ENCODE measurements at places on chromosomes 1 and 21.

- no peak for DNase-seq
These were observed 385.4 kb downstream of the BRINP2 start for GRCh38 chr1:177556163-177556562.

DNA sequence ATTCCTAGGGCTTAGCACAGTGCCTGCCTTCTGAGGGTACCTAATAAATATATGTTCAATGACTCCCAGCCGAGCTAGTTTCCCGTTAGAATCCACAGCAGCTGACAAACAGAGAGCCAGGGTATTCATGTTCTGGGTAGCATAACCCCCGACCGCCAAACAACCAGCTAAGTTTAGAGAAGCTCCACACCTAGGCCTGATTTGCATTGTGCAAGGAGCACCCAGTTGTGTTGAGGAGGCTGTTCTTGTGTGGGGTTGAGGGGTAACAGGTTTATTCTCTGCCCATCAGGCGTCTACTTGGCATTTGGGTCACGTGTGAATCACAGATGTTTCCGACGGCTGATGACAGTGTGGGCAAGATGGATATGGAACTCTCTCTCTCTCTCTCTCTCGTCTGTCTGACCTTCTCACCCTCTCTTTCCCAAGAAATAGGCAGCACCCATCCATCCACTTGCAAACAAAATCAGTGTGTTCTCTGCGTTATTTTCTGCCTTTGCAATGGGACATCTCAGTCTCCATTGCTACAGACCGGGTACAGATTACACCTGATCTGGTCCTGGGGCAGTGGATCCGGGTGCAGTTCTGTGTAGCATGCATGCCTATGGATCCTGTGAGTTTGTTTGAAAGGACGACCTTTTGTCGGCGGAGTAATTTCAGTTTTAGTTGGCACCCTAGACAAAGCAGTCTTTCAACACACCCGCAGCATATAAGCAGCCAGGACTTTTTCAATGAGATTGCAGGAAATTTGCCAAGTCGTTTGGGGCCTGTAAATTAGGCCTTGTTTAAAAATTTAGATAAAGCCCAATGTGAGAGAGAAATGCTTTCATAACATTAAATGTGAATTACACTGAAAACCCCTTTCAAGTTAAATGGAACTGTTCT, 29.4 kb downstream of the KAZN start:
- DNase-seq, result no peak

DNA sequence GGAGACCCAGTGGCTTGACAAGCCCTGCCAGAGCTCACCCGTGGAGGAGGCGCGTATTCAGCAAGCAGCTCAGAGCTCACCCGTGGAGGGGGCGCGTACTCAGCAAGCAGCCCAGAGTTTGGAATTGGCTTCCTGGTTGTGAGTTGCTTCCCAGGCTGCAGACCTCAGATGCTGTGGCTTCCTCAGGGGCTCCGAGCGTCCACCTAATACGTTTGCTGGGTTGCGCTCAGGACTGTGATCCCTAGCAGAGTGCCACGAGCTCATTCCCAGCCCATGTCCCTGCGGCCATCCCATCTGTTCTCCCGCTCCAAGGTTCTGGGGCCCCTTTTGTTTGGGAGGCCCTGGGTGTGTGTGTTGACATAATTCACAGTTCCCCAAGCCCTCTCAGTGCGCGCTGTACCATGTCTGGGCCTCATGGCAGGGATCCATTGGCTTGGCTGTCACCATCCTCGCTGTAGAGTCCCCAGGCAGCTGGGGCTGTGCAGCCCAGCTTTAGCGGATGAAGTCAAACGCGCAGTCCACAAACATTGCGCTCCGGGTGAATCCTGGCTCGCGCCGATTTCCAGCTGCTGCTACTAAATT, 3.6 kb downstream of the AJAP1 start:
- DNase-seq, result no peak

GRCh38 chr1:85607126-85607920, 26.8 kb downstream of the CCN1 start:
- peak; percentile 99 for DNase-seq

GRCh38 chr1:3060127-3060526, 8.9 kb upstream of the PRDM16 start:
- no peak for DNase-seq

- peak; percentile 58 for DNase-seq
These were observed 340.4 kb downstream of the USP25 start for GRCh38 chr21:16070207-16070651.

- DNase-seq, result no peak
These were observed at the start of gene SAMD11 for GRCh38 chr1:923131-923990. Gene SAMD11 (plus strand): TSS chr1:923923. CDS start chr1:924432, 509 bp downstream.

GRCh38 chr1:6198646-6199297, 623 bp downstream of the RPL22 start:
- DNase-seq, result no peak

GRCh38 chr21:24127651-24128050, 1479.6 kb downstream of the MRPL39 start:
- no peak for DNase-seq

DNA sequence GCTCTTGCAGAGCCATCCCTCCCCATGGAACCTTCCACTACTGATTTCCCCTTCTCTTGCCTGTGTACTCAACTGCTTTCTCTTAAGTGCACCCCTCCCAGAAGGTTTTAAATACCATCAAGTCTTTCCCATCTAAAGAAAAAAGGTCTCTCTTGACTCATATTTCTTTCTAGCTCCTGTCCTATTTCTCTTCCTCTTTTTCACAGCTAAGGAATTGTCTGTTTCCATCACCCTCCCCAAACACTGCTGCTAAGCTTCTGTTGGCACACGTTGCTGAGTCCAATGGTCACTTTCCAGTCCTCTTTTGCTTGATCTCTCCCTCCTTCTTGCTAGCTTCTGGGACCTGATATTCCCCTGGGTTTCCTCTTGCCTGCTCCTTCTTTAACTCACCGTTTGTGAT, 13.3 kb upstream of the GNL2 start:
- no peak for DNase-seq

- no peak for DNase-seq
These were observed 3.6 kb downstream of the CTBS start for GRCh38 chr1:84570436-84571149.
